ENCODE measurements at places on chromosomes 13 and 19.

- no peak for DNase-seq
These were observed 16.6 kb downstream of the RFX1 start for GRCh38 chr19:13989487-13989886.

- no peak for DNase-seq
These were observed 643.9 kb upstream of the SGCG start for GRCh38 chr13:22536851-22537250.

- no peak for DNase-seq
These were observed 529 bp downstream of the ZNF836 start for GRCh38 chr19:52170863-52171320.

DNA sequence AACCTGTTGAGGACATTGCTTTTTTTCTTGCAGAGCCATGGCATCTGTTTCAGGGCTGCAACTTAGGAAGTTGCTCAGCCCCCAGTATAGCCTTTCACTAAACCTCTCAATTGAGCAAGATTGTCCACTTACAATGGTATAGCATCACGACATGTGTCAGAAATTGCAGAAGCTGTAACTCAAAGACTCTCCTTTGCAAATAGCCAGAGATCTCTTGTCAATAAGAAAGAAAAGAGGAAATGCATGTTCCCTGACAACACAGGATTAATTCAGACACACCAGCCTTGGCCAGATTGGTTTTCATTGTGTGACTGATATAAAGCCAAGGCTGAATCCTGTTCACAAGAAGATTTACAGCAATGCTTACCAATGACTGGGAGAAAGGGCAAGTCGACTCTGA, 38.7 kb upstream of the CYSLTR2 start:
- DNase-seq: no peak

DNA sequence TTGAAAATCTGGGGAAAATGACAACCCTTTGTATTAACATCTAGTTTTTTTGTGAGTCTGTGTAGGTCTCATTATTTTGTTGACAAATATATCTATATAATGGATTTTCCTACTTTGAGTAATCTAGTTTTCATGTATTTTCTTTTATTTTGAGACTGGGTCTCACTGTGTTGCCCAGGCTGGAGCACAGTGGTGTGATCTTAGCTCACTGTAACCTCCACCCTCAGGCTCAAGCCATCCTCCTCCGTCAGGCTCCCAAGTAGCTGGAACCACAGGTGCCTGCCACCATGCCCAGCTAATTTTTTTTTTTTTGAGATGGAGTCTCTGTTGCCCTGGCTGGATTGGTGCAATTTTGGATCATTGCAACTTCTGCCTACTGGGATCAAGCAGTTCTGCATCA, 9.2 kb downstream of the ZNF525 start:
- DNase-seq: no peak
